ENCODE measurements at places on chromosomes 1 and 21.

- DNase-seq, result no peak
Observed at GRCh38 chr1:211920602-211921226, 90.2 kb upstream of the LPGAT1 start.

GRCh38 chr1:162233066-162233465 lies 143.6 kb downstream of the SPATA46 start:
- no peak for DNase-seq

GRCh38 chr1:233516732-233517131 lies 97.2 kb upstream of the KCNK1 start:
- DNase-seq, result no peak

- no peak for DNase-seq
Observed at GRCh38 chr1:1373815-1374588, 1.0 kb downstream of the AURKAIP1 start.

- DNase-seq, result no peak
Observed at GRCh38 chr1:11027316-11027715, 14.9 kb downstream of the TARDBP start.

GRCh38 chr1:65527707-65528503 lies 107.4 kb downstream of the LEPR start:
- no peak for DNase-seq

GRCh38 chr1:30779294-30780071 lies 21.9 kb upstream of the LAPTM5 start:
- peak; percentile 73 for DNase-seq
